ENCODE measurements at places on chromosomes 16 and 17. TPM values are rescaled to one million over a fixed set of nuclear protein-coding genes. Genes with fewer than 3 reads are reported as not detected.

The NDRG4 gene
- 4.6 TPM for total RNA-seq

The WNT3 gene
- 1.0 TPM for total RNA-seq

The TEX14 gene
- total RNA-seq: 0.55 TPM

The DHRS7C gene
- not detected for total RNA-seq

The KRTAP17-1 gene
- total RNA-seq: not detected

The CDH16 gene
- not detected for total RNA-seq

The SMIM22 gene
- total RNA-seq: 225 TPM

The WNK4 gene
- total RNA-seq: not detected

The MRPS7 gene
- 57.0 TPM for total RNA-seq

The SMURF2 gene
- 28.7 TPM for total RNA-seq

The MC1R gene
- total RNA-seq: 12.3 TPM

The MAPT gene
- 6.1 TPM for total RNA-seq

The ARL2BP gene
- 43.3 TPM for total RNA-seq

The SULT1A4 gene
- total RNA-seq: 3.3 TPM

The CDYL2 gene
- total RNA-seq: 34.3 TPM

DNA sequence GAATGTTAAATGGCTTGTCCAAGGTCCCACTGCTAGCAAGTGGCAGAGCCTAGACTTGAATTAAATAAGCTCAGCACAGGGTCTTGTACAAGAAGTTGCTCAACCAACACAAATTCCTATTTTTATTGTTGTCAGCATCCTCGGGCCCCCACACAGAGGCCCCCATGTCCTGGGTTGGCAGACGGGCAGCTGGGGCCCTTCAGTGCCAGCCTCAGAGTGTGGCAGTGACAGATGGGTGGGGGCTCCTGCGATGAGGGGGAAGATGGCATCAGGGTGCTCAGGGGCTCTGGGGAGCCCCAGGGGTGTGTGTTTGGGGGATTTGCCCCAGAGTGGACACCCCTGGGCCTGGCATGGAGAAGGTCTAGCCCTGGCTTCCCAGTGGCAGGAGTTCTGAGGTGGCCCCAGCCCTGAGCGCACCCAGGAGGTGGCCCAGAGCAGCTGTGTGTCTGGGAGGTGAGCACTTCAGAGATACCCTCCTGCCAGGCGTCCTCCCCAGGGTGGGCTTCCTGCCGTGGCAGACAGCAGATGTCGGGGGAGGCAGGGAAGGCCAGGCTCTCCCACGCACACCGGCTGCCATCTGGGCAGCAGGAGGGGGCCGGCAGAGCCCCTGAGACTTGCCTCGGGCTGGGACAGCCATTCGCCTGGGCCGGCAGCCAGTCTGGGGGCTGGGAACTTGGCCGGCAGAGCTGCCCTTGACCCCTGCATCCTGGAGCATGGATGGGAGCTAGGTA lies 150.8 kb downstream of the C16orf78 start:
- no peak for DNase-seq

DNA sequence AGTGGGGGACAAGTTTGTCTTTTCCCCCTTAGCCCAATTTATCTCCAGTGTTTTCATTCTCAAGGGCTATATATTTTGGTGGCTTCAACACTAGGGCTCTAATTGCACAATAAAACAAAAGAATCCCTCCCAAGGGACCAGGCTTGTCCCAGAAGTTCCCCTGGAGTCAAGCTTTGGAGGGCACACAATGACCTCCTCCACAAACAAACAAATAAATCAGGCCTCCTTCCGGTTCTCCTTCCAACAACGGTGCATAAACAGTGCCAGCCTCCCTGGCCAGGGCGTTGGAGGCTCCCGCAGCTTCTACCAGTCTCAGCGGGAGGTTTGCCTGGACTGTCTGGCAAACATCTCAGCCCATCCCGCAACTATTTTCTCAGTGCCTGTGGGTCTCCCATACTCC lies 188.0 kb upstream of the FOXF1 start:
- no peak for DNase-seq

GRCh38 chr16:84532855-84533486 lies 28.5 kb upstream of the MEAK7 start:
- DNase-seq: no peak

DNA sequence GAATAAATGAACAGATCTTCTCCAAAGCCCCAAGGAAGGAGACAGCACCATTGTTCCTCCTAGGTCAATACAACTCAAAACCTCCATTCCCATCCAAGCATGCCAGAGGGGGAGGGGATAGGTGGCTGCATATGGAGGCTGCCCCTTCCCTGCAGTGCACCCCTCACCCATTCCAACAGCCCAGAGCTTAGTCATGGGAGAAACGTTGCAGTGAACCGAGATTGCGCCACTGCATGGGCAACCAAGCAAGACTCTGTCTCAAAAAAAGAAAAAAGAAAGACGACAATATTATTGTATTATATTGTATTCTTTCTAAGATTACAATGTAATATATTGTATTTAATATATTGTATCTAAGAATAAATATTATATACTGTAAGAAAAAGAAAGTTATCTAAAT lies 36.4 kb upstream of the CD300E start:
- no peak for DNase-seq

- peak; percentile 29 for DNase-seq
These were observed 1.7 kb upstream of the RAB11FIP4 start for GRCh38 chr17:31389657-31390381.

DNA sequence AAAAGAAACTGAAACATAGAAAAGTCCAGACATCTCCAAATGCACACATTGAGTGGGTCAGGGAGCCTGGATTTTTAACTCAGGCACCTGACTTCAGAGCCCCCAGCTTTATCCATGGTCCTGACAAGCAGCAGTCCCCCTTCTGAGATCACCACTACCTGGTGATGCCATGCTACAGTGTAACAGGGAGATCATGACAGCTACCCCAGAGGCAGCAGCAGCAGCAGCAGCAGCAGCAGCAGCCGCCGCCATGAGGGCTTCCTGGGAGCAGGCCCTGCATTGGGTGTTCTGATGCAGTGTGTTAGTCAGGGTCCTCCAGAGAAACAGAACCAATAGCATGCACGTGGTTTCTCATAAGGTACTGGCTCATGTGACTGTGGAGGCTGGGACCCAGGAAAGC lies 198.6 kb upstream of the SALL1 start:
- no peak for DNase-seq

GRCh38 chr17:77769762-77770161 lies 188.7 kb upstream of the TNRC6C start:
- no peak for DNase-seq

GRCh38 chr17:12982224-12982623 lies 35.6 kb downstream of the ELAC2 start:
- DNase-seq: no peak

DNA sequence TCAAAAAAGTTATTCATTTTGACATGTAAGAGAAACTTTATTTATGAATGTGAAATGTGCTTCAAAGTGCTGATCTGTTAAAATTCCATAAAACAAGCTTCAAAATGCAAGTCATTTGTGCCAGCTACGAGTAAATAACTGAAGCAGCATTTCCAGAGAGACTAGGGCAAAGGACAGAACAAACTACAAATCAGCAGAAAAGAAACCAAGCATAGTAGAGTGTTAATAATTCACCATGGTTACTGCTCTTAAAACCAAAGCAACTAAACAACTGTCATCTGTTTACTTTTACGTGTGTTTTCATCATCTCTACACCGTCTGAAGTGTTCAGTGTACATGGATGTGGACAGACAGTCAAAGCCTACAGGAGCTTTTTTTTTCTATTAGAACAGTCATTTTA lies 1.6 kb upstream of the ASPA start:
- no peak for DNase-seq

DNA sequence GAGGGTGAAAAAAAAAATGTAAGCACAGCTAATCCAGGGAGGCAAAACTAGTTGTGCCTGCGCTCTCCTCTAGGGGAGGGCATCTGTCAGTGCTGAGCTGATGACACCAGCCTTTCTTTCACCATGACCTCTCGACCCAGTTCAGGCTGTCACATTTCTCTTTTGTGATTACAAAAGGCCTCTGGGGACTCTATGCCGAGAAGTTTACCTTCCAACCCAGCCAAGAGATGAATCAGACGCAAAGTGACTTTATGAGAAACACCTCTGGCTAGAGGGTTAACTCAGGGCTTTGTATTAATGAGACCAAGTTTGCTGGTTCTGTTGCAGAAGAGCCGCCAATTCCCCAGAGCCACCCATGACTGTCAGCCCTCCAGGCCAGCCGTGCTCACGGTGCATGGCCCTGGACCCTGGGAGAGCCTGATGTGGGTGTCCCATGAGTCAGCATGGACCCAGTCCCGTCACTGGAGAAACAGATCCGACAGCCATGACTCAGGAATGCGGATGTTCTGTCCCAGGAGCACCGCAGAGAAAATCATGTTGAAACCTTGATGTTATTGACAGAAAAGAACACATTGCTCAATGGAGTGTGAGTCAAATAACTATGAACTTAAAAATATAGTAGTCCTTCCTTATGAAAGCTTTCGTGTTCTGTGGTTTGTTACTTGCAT lies 437.2 kb downstream of the HS3ST3B1 start:
- DNase-seq: peak; percentile 72

- DNase-seq: no peak
These were observed 756 bp downstream of the KLHL11 start for GRCh38 chr17:41864498-41864835.

GRCh38 chr16:84976644-84977400 lies 34.5 kb downstream of the ZDHHC7 start:
- DNase-seq: no peak

DNA sequence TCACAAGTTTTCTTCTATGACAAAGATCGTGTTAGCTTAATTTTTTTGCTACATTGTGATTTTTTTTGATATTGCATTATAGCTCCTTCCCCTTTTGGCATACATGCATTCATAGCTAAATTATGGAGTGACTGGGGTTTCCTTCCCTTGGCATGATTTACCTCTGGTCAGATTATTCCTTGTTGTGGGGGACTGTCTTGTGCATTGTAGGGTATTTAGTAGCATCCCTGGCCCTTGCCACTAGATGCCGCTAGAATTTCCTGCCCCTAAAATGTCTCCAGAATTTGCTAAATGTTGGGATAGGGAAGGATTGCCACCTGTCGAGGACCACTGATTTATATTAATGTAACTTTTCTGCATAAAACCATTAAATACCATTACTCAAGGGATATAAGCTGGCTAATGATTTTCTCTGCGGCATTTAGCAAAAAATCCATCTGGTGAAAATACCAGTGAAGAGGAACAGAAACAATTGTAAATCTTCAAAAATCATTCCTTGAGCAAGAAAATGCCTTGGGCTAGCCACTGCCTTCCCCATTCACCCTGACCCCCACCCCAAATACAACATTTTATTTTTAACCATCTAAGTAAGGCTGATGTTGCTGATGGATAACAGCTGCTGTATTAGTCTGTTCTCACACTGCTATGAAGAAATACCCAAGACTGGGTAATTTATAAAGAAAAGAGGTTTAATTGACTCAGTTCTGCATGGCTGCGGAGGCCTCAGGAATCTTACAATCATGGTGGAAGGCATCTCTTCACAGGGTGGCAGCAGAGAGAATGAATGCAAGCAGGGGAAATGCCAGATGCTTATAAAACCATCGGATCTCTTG lies 195.2 kb downstream of the MAP2K6 start:
- no peak for DNase-seq

DNA sequence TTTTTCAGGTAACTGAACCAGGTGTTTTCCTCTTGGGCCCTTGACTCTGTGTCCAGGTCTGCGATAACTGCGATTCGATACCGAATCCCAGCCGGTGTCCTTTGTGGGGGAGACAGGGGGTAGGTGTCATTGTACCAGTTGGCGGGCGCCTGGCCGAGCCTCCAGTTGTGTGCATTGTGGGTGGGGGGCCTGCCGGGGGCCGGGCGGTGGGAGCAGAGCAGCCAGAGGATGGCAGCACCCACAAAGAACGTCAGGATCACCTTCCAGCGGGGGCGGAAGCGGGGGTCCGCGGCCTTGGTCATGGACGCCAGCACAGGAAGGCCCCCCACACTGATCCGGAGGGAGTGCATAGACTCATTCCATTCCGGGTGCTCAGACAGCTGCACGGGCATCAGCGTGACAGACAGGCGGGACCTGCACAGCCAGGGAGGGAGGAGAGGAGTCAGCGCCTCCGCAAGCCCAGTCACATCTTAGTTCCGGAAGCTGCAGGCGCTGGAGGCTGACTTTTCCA lies 12.3 kb downstream of the CANT1 start:
- no peak for DNase-seq

DNA sequence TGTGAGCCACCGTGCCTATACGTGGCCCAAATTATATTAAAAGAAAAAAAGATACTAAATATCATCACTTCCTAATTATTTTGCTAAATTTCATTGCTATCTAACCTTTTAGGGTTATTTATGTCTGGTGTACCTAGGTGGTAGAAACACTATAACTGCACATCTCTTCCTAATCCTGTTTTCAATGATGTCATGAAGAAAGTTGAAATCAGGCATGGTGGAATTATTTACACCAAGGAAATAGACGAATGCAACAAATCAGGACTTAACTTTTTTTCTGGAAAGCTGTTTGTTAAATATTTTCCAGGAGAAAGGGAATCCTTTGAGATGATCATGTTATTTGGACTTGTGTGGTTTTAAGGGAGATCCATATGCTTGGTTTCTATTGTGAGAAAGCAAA lies 39.2 kb upstream of the SKAP1 start:
- DNase-seq: no peak

DNA sequence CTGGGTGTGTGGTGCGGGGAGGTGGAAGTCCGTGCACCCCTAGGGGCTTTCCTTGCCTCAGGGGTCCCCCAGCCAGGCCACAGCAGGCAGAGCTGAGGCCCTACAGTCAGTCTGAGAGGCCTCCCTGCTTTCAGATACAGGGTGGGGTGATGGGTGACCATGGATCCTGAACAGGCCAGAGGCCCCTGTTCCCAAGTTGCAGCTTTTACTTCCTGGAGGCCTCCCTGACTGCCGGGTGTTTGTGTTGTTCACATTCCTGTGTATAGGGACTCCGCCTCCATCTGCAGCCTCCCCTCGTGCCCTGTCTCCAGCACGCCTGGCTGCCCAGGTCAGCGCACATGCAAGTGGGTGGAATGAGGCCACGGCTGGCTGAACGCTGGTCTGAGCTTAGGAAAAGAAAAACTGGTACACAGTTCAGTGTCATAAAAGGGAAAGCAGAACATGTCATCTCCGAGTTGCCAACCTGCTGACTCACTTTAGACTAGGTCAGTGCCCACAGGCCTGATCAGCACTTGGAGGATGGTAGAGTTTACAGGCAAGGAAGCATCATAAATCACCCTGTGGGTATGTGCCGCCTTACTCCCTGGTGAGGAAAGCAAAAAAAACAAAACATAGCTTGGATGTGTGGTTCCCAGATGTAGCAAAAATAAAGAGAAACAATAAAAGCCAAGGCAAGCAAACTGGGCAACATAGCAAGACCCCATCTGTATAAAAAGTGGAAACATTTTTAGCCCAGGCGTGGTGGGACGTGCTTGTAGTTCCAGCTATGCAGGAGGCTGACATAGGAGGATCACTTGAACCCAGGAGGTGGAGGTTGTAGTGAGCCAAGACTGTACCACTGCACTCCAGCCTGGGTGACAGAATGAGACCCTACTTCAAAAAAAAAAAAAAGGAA lies 6.2 kb upstream of the SLC7A6 start:
- peak; percentile 79 for DNase-seq

GRCh38 chr17:7393613-7394451 lies 493 bp downstream of the PLSCR3 start:
- DNase-seq: no peak

- peak; percentile 69 for DNase-seq
These were observed 260.2 kb downstream of the ZFHX3 start for GRCh38 chr16:72787514-72788268.
